ENCODE measurements at places on chromosomes 4 and X.

- no peak overlapping the region for H3K27ac ChIP-seq
- DNase-seq, result peak; percentile 41
- H3K36me3 ChIP-seq, result no peaks in the 10 kb centered on the region
- H3K4me3 ChIP-seq, result no peak overlapping the region
Measured at GRCh38 chr4:143773998-143774895, 73.8 kb upstream of the FREM3 start.

DNA sequence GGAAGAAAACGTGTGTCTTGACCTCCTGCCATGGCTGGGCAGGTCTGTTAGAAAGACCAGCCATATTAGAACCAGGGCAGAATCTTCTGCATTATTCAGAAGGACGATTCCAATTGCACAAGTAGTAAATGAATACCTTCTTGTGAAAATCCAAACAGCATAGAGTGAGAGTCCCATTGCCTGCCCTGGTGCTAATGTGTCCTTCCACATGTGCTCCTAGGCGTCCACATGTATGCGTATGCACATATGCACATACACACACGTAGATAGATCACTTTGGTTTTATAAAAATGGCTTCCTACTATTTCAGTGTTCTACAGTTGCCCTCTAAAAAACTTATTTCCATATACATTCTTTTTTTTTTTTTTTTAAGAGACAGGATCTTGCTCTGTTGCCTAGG, 10.2 kb upstream of the GRPEL1 start:
- no peak overlapping the region for H3K27ac ChIP-seq
- no peak for DNase-seq
- peaks cover 16% of the 10 kb centered on the region for H3K27me3 ChIP-seq
- 0 out of 2 replicates have a peak, but pooled peaks cover 2% of the 10 kb centered on the region for H3K4me1 ChIP-seq

DNA sequence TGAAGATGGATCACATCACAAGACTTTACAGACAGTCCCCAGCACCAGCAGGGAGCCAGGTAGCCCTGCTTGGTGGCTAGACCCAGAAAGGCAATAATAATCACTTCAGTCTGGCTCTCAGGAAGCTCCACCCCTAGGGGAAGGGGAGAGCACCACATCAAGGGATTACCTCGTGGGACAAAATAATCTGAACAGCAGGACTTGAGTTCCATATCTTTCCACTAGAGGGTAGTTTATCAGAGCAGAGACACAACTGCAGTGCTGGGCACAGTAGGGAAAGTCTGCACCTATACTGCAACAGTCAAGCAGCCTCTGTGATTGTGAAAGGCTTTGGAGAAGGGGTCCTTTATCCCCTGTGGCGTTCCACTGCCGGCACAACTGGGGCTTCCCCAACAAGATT, 547.0 kb upstream of the POU3F4 start:
- no peak for DNase-seq
- no peaks in the 10 kb centered on the region for H3K27me3 ChIP-seq
- no peak overlapping the region for H3K27ac ChIP-seq
- H3K4me3 ChIP-seq, result no peak overlapping the region
- H3K36me3 ChIP-seq, result no peaks in the 10 kb centered on the region
- H3K4me1 ChIP-seq, result no peaks in the 10 kb centered on the region

DNA sequence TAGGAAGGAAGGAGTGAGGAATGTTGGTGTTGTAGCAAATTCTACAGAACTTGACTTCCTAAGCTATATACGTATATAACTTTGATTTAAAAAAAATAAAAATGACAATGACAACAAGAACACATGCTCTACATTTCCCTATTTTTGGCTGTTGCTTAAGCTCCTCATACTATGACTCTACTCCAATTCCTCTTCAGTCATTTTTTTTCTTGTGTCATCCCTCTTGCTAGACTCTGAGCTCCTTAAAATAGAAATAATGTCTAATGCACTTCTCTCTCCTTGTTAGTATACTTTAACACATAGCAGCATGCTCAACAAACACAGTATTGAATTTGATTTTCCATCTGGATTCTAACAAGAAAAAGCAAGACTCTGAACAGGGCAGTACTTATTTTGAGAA, 144.0 kb downstream of the HDX start:
- H3K4me1 ChIP-seq, result no peaks in the 10 kb centered on the region
- no peak overlapping the region for H3K27ac ChIP-seq
- DNase-seq, result no peak
- no peak overlapping the region for H3K4me3 ChIP-seq
- H3K27me3 ChIP-seq, result no peaks in the 10 kb centered on the region
- no peaks in the 10 kb centered on the region for H3K36me3 ChIP-seq

GRCh38 chrX:108211301-108211700, 119.7 kb downstream of the ATG4A start:
- H3K27me3 ChIP-seq, result peaks cover 8% of the 10 kb centered on the region
- no peaks in the 10 kb centered on the region for H3K4me1 ChIP-seq
- H3K36me3 ChIP-seq, result no peaks in the 10 kb centered on the region
- no peak overlapping the region for H3K4me3 ChIP-seq
- no peak overlapping the region for H3K27ac ChIP-seq
- DNase-seq, result no peak

- H3K4me1 ChIP-seq, result no peaks in the 10 kb centered on the region
- H3K36me3 ChIP-seq, result no peaks in the 10 kb centered on the region
- H3K4me3 ChIP-seq, result no peak overlapping the region
Measured at GRCh38 chr4:154471526-154472331, 19.9 kb downstream of the DCHS2 start.
